Stimulated activated CD4-positive, alpha-beta T cell treated with anti-CD3 and anti-CD28 coated beads, Interleukin-15, amount 100 ng/mL, for 48 hours (primary cell): ENCODE measurements at places on chromosomes 5 and 9.
A peak's percentile ranks its signal among the peaks of the same experiment; 100 is the strongest.

GRCh38 chr9:93097511-93098201 lies 1.6 kb downstream of the CARD19 start:
- no peak for DNase-seq

DNA sequence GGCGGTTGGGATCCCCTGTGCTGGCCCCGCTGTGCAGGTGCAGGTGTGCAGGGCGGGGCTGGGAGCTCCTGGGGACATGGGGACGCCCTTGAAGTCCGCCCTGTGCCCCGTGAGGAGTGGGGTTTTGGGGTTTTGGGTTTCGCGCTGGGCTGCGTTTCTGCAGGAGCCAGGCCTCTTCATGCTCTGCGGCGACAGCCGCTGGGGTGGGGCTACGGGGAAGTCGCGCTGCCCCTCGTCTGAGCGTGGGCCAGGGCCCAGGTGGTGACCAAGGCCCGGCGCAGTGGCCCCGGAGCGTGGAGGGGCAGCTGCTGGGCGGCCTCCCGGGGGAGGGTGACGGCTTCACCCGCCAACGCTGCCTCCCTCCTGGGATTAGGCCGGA lies 47.8 kb upstream of the IRX4 start:
- DNase-seq: no peak

- no peak for DNase-seq
Measured at GRCh38 chr5:131377785-131378325, 114.0 kb downstream of the CDC42SE2 start.

- no peak for DNase-seq
Measured at GRCh38 chr9:116202219-116202912, 48.8 kb downstream of the PAPPA start.

GRCh38 chr5:34957857-34958690 lies 28.7 kb downstream of the DNAJC21 start:
- DNase-seq: no peak

DNA sequence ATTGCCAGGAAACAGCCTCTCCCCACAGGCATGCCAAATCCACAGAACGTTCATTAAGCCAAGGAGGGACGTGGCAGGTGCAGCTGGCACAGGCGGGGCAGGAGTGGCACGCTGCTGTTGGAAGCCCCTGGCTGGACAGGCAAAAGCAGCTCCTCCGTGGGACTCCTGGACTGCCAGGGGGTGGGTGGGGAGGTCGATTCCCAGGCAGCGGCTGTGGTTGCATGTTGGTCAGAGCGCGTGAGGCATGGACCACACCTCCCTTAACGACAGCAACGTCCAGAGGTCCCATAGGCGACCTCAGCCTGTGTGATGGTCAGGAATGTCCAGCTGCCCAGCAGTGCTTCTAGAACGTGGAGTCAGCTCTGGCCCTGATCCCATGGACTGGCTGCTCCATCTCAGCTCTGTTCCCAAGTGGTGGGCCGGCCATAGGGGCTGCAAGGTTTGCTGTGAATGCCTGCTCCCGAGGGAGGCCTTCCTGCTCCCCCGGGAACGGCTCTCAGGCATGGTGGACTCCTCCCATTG lies 6.9 kb downstream of the SLC6A19 start:
- DNase-seq: no peak

- DNase-seq: no peak
Measured at GRCh38 chr5:151345187-151345807, 2.1 kb downstream of the SLC36A2 start.

GRCh38 chr9:113501852-113502251 lies 38.3 kb downstream of the RGS3 start:
- DNase-seq: no peak

DNA sequence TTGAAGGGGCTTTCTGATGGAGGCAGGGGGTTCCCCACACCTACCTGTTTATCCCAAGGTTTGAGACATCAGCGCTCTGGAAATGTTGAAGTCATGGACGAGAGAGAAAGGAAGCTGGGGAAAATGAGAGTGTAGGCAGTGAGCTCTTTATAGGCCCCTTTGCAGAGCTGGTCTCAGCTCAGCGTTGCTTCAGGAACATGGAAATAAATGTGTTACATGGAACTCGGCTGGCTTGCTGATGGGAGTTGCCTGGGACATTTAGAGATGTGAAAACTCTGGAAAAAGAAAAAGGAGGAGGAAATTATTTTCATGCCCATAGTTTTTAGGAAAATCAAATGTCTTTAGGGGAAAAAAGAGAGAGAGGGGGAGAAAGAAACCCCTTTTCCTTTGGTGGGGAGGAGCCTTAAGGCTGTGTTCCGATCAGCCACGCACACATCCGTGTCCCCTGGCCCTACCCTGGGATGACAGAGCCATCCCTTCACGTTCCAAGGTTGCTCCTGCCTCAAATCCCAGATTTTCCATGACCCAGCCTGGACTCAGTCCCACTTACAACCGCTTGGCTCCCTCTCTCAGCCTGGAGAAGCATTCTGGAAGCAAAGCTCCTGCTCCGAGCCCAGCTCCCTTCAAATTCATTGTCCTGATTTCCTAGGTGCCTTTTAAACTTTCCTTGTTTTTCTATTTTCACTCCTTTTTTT lies 78.3 kb downstream of the COL27A1 start:
- DNase-seq: no peak

DNA sequence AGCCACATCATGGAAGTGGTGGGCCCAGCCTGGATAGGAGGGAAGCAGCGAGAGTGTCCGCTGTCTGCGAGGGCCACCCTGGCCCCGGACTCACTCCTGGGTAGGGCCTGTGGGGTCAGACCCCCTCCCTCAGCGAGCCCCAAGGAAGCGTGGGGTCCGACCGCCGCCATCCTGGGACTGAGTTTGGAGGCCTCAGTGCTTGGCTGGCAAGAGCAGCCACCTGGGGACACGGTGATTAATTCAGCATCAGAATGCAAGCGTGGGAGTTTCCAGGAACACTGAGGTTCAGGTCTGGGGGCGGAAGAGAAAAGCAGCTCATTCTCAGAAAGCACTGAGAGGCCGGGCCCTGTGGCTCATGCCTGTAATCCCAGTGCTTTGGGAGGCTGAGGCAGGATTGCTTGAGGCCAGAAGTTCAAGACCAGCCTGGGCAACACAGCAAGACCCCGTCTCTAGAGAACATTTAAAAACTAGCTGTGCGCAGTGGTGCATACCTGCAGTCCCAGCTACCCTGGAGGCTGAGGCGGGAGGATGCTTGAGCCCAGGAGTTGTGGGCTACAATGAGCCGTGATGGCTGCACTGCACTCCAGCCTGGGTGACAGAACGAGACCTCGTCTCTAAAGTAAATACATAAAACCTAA lies 18.3 kb upstream of the CAMSAP1 start:
- DNase-seq: peak; percentile 82

GRCh38 chr5:171579976-171580411 lies 160.5 kb downstream of the FGF18 start:
- DNase-seq: no peak

DNA sequence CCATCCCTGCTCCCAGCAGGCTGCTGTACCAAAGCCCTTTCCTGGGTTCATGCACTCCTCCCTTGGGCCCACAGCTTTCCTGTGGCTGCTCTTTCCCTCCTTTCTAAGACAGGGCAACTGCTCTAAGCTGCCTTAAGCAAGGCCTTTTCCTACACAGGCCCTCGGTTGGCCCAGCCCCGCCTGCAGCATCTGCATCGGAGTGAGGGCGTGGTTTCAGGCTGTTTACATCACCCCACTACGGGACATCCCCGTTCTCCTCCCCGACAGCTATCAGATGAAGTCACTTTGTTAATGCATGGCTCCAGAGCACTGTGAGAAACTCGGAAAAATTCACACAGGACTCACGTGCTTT lies 3.4 kb downstream of the DPH7 start:
- no peak for DNase-seq

DNA sequence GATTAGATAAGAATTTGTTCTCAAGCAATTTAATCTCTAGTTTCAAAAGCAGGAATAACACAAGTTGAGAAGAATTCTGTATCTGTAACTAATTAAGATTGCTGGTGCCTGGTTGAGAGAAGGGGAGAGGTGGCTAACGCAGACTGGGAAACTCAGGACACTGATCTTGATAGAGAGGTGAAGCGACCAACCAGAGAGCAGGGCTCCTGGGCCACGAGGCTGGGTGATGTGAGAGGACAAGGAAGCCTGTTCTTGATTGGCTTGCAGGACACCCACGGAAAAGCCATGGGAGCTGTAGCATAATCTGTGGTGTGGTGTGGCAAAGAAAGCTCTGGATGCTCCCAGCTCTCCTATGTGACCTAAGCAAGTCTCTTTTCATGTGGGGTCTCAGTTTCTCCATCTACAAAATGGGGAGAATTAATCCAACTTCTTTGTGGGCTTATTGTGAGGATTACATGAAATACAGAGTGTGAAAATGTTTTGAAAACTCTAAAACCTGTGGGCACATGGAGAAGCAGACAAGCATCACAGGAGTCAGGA lies 594.1 kb upstream of the BRINP1 start:
- no peak for DNase-seq

DNA sequence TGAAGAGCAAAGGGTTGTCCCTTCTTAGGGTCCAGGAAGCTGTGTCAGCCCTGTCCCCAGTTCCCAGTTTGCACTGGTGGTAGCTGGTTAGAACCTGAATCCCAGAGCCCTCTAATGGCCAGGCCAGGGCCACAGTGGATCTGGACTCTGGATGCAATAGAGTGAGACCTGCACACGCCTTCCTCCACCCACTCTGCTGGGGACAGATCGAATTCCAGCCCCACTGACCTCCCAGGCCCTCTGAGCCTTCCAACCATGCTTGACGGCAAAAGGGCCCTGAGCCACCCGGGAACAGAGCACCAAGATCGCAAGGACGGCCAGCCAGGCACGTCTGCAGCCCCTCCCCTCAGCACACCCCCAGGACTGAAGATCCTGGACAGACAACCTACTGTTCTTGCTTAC lies 23.7 kb downstream of the NAIF1 start:
- DNase-seq: no peak

- DNase-seq: no peak
Measured at GRCh38 chr5:137778772-137779564, 24.8 kb upstream of the HNRNPA0 start.

DNA sequence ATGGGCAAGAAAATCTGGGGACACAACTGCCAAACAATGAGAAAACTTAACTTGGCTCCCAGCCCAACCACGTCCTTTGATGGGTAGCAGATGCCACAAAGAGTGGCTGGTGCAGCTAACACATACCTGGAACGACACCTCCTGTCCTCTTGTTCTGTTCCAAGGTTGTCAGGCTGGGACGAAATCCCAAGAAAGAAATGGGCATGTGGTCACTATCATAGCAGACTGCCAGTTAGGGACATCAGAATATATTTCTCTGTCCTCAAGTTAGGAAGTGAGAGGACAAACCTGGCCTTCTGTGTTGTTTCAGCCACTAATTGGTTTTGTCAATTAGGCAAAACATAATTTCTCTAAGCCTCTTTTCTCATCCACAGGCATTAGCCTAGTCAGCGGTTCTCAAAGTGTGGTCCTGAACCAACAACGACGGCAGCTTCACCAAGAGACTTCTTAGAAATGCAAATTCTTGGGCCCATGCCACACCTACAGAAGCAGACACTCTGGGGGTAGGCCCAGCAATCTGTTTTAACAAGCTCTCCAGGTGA lies 63.4 kb downstream of the RAPGEF1 start:
- no peak for DNase-seq

DNA sequence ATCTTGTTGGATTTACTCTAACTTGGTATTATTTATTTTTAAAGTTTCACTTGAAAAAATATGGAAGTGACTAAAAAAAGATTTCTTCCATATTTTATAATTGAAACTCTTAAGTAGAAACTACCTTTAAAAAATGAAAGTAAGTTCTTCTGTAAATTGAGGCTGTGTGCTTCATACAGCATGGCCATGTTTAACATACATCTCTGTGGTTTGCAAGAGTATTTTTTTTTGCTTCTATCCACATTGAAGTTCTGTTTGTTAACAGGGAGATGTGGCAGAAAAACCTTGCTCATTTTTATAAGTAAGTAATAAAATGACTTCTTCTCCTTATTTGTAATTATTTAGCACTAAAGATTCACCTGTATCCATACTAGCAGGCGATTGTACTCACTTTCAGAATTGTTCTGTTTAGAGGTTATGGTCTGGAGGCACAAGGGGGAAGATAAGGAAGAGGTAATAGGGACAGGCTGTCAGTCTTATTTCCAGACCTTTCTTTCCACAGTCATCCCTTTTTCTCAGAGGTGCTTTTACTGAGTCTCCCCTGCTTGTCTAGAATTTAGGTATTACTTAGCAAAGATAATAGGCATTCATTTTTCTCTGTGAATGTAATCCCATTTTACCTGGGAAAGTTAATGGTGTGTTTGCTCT lies 16.0 kb downstream of the FYB1 start:
- no peak for DNase-seq

GRCh38 chr5:9479990-9480389 lies 65.9 kb downstream of the SEMA5A start:
- DNase-seq: no peak

DNA sequence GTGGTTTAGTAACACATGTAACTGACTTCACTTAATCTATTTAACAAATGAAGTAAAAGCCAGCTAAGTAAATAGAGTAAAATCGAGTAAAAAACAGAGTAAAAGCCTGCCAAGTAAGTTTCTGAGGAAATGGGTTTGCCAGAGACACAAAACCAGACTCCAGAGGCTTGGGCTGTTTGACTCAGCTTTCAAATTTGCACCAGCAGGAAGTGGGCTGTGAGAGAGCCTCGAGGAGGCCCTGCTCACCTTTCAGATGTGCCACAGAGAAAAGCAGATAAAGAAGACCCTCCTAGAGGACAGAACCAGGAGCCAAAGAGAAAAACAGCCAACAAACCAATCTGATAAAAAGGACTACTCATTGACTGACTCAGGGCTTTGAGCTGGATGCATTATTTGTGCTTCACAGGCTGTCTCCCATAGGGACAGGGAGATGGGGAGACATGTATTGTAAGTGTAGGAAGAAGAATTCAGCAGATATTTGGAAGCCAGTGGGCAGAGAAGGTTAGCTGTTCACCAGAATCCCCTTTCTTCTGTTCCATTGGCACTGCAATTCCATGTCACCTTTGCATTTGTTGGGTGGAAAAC lies 14.4 kb upstream of the AMACR start:
- DNase-seq: peak; percentile 34

- DNase-seq: no peak
Measured at GRCh38 chr5:67002832-67003684, 193.5 kb downstream of the CD180 start.

- DNase-seq: no peak
Measured at GRCh38 chr9:132594412-132594811, 12.0 kb downstream of the BARHL1 start.

- no peak for DNase-seq
Measured at GRCh38 chr5:16666883-16667398, 50.1 kb upstream of the RETREG1 start.

GRCh38 chr9:120875643-120875953 lies 1.4 kb downstream of the PHF19 start:
- no peak for DNase-seq

DNA sequence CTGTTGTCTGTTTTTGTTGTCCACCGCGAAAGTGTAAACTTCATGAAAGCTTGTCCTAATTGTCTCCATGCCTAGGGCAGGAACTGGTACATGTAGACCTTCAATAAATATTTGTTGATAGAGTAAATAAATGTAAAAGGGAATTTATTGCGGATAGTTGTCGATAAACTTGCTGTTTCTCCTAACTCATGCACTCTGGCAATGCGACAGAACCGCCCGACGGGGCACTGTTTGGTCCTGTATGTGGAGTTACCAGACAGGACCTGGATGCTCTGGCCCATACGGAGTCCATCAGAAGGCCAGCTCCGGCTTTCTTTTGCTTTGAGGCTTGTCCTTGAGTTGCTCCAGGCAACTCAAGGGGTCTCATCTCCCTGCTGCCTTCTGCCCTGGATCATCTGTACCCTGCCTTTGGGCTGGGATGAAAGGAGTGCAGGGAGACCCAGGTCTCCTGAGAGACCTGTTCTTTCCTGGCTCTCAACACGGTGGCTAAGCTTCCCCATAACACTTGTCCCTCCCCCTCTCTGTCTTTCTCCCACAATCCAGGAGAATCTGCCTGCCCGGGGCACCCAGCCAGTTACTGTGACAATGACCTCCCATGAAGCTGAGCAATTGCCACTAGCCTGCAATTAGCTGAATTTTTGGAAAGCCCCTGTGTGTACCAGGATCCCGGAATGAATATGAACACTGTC lies 149.5 kb upstream of the PTCH1 start:
- no peak for DNase-seq
